ENCODE measurements at places on chromosomes 5 and 9. TPM values are rescaled to one million over a fixed set of nuclear protein-coding genes. Genes with fewer than 3 reads are reported as not detected.

Gene HNRNPK
- total RNA-seq, result 488 TPM

- peak; percentile 16 for DNase-seq
Observed at GRCh38 chr5:179700401-179700918, 1.7 kb downstream of the CANX start.

Gene IFNA13
- not detected for total RNA-seq

GRCh38 chr9:18632632-18633403 is 158.9 kb downstream of the ADAMTSL1 start:
- DNase-seq, result peak; percentile 87

Gene CAAP1
- total RNA-seq, result 16.7 TPM

GRCh38 chr5:135651156-135651555 is 72.4 kb upstream of the CXCL14 start:
- peak; percentile 6 for DNase-seq

DNA sequence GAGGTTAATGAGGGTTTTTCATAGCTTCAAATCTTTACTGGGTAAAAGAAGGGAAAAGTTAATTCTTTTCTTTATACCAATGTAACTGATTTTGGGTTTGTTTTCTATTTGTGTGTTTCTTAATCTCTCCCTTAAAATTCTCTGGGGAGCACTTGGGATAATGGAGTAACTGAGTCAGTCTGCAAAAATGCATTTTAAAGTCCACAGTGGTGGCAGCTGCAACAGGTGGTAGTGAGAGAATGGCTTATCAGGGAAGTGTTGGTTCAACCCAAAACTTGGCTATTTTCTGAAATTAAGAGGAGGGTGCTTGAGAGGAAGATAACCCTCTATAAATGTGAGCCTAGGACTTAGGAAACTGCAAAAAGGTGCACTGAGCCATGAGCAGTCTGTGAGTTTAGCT is 39.9 kb upstream of the ASTN2 start:
- no peak for DNase-seq

- peak; percentile 18 for DNase-seq
Observed at GRCh38 chr9:129401623-129402370, 219.1 kb downstream of the C9orf50 start.

- no peak for DNase-seq
Observed at GRCh38 chr5:77397686-77398292, 94.3 kb downstream of the WDR41 start.

DNA sequence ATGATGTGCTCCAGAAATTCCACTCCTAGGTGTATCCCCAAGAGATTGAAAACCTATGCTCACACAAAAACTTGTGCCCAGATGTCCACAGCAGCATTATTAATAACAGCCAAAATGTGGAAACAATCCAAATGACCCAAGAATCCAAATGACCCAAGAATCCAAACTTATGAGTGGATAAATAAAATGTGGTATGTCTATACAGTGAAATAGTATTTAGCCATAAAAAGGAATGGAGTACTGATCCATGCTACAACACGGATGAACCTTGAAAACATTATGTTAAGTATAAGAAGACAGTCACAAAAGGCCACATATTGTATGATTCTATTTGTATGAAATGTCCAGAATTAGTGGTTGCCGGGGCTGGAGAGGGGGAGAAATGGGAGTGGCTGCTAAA is 80.3 kb downstream of the PSD2 start:
- no peak for DNase-seq

- peak; percentile 91 for DNase-seq
Observed at GRCh38 chr5:167634432-167634831, 657.0 kb upstream of the WWC1 start.

DNA sequence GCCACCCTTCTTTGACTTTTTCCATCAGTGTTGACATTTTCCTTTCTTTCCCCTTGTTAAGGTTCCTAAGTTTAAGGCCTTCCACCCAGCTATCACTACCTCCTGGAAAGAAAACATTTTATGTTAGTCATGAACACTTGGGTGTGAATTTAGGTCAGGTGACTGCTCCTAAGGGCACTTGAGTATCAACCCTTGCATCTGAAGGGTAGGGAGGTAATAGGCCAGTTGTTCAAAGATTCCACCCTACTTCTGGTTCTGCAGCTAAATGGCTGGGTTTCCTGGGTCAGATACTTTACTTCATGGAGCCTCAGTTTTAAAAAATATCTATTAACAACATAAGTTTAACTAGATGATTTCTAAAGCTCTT is 49.1 kb upstream of the OSMR start:
- no peak for DNase-seq

- no peak for DNase-seq
Observed at GRCh38 chr5:65825408-65826328, 100.7 kb upstream of the ERBIN start.

- no peak for DNase-seq
Observed at GRCh38 chr5:102638316-102638715, 116.8 kb upstream of the PAM start.

GRCh38 chr9:115513148-115513547 is 395.2 kb upstream of the TNC start:
- no peak for DNase-seq

Gene TMEM171
- total RNA-seq, result 0.38 TPM

DNA sequence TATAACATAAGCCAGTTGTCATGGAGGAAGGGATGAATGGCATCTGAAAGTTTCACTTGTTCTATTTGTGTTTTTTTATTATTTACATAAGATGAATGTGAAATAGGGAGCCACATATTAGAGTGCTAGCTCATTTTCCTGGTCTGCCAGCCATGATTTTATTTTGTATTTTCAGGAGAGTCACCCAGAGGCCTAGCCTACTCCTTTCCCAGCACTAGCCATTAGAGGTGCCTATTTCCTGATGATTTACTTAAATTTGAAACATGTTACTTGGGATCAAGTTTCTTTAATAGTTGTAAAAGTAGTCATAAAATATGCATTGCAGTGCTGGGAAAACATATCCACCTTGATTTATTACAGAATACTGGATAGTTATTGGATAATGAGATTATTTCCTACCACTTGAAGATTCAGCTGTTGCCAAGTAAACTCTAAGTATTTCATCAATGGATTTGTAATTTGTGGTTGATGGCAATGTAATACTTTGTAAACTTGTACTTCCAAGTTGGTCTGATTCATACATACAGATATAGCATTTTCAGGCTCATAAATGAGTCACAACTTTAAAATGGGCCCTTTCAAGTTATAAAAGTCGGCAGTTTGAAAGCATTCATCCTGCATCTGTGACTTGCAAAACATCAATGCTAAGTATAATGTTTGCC is 50.8 kb downstream of the KCNN2 start:
- DNase-seq, result peak; percentile 82

Gene ZNF366
- total RNA-seq, result not detected

DNA sequence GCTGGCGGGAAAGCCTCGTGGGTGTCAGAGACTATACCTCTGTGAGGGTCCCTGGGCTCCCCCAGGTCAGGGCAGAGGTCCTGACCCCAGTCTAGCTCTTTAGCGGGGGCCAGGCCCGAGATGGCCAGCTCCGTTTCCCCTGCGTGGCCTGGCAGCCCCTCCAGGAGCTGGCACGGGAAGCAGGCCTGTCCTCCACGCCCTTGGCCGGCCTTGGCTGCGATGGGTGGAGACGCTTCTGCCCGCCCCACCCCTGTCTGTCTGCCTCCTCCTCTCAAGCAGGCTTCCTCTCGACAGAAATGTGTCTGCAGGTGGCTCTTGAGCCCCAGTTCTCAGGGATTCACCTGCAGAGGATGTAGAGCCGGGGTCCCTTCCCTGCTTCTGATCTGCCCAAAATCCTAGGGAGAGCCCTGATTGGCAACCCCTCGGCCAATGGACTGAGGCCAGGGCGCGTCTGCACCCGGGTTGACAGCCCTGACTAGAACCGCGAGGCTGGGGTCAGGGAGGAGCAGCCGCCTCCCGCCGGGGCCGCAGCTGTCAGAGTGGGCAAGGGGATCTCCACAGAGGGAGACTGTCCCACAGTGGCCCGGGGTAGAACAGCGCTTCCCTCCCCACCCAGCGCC is 2.6 kb upstream of the GRIN1 start:
- DNase-seq, result no peak

DNA sequence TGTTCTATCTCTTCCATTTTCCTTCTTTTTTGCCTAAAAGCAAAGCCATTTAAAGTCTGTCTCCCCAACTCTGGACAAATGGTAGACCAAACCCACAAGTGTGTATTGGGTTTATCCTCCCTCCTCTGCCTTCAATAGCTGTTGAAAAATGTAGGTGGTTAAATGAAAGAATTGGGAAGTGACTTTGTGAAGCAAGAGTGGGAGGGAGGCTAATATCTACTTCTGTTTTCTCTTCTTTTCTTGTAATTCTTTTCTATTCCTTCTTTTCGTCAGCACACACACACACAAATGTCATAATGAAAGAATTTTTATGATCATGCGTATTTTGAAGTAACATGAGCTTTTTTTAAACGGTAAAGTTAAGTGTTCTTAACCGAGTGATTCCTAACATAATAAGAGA is 3.8 kb downstream of the CCDC152 start:
- DNase-seq, result no peak

DNA sequence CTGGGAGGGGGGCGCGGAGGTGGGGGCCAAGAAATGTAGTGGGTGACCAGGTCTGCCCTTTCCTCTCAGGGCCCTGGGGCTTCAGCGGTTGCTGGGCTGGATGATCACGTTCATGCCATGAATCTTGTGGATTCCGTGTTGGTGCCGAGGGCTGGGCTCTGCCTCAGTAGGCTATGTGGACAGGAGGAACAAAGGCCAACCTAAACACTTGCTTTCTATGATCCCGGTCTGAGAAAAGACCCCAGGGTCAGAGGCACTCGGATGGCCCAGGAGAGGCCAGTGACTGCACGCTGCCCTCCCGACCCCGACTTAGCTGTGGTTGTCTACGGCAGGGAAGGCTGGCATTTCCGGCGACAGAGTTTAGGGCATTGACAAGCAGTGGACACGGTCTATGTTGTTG is 26.6 kb downstream of the PHF2 start:
- DNase-seq, result no peak
